ENCODE measurements at places on chromosomes 13 and 19. TPM values are rescaled to one million over a fixed set of nuclear protein-coding genes. Genes with fewer than 3 reads are reported as not detected.

Gene IGFL2
- total RNA-seq = not detected

Gene PSG7
- total RNA-seq = not detected

Gene APOC4
- total RNA-seq = not detected

GRCh38 chr19:44602081-44602480 is 11.3 kb upstream of the IGSF23 start:
- DNase-seq = no peak
- H3K36me3 ChIP-seq = no peaks in the 10 kb centered on the region
- H3K4me3 ChIP-seq = no peak overlapping the region
- no peaks in the 10 kb centered on the region for H3K4me1 ChIP-seq

DNA sequence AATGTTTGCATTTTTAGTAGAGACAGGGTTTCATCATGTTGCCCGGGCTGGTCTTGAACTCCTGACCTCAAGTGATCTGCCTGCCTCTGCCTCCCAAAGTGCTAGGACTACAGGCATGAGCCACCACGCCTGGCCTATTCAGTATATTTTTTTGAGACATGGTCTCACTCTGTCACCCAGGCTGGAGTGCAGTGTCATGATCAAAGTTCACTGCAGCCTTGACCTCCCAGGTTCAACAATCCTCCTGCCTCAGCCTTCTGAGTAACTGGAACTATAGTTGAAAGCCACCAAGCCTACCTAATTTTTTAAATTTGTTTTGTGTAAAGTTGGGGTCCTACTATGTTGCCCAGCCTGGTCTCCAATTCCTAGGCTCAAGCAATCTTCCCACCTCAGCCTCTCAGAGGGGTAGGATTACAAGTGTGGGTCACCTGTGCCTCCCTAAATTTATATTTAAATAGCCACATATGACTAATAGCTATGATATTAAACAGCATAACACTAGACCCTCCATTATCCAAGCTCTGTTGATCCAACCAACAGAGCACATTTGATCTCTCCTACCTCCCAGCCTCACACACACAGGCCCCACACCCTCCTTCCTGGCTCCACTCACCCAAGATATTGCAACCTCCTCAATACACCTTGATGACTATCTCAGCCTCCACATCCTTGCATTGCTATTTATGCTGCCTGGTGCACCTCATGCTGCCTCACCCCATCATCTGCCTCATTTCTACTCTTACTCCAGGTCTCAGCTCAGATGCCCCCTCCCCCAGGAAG is 2.1 kb upstream of the CEACAM19 start:
- DNase-seq = no peak
- no peaks in the 10 kb centered on the region for H3K36me3 ChIP-seq
- H3K4me3 ChIP-seq = no peak overlapping the region
- H3K27ac ChIP-seq = no peak overlapping the region

GRCh38 chr19:1560286-1560882 is 7.7 kb downstream of the MEX3D start:
- H3K27ac ChIP-seq = no peak overlapping the region
- H3K36me3 ChIP-seq = no peaks in the 10 kb centered on the region
- H3K27me3 ChIP-seq = no peaks in the 10 kb centered on the region

DNA sequence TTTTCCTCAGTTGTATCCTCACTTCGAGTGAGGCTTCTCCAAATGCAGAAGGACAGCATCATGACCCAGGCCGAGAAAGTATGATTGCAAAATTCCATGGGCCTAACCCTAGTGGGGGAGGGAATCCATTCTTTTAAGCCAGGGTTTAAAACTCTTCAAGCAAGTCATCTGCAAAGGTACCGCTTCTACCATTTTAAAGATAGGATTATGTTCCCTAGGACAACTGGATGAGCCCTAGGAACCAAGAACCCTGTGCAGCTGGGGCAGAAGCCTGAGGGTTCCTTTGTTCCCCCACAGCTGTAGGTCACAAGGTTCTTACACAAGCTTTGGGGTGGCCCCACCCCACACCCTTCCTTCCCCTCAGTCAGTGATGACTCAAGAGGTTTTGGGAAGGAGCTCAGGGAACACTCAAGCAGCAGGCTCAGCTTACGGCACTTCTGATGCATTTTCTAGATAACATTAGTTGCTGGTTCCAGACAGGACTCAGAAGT is 13.5 kb downstream of the ARL11 start:
- H3K4me1 ChIP-seq = peaks cover 13% of the 10 kb centered on the region

DNA sequence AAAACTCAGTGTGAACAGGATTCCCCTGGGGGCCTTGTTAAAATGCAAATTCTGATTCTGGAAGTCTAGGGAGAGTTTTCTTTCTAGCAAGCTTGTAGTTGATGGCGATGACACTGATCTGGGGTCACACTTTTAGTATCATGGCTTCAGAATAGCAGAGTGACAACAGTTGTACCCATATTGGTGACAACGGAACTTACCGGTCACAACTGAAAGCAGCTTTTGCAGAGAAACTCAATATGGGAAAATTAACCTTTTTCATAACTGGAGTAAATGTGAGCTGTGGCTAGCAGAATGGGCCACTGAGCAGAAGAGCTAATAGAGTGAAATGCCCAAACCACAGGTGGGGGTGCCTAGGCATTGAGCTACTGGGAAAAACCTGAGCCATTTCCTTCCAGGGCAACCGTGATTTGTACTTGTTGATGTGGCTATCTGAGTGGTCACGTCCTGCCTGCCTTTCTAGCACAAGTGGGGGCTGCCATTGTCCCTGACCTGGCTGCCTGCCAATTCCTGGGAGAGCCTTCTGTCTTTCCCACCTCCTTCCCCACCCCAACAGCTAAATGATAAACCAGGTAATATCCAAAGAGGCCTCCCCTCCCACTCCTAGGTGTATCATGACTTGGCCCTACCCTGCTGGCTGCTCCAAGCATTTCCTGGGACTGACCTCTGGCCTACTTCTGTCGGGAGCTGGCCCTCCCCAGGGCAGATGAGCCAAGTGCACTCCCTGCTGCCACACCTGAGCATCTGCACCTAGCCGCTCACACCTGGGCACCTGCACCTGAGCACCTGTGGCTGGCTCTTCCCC is 1.7 kb upstream of the SLC10A2 start:
- no peak for DNase-seq
- H3K27me3 ChIP-seq = no peaks in the 10 kb centered on the region
- no peaks in the 10 kb centered on the region for H3K36me3 ChIP-seq
- H3K4me3 ChIP-seq = no peak overlapping the region
- no peaks in the 10 kb centered on the region for H3K4me1 ChIP-seq

GRCh38 chr13:45337395-45337794 is 3.6 kb downstream of the TPT1 start:
- H3K27me3 ChIP-seq = no peaks in the 10 kb centered on the region
- peaks cover 19% of the 10 kb centered on the region for H3K4me1 ChIP-seq
- no peak for DNase-seq
- no peak overlapping the region for H3K27ac ChIP-seq
- peaks cover 51% of the 10 kb centered on the region for H3K36me3 ChIP-seq

DNA sequence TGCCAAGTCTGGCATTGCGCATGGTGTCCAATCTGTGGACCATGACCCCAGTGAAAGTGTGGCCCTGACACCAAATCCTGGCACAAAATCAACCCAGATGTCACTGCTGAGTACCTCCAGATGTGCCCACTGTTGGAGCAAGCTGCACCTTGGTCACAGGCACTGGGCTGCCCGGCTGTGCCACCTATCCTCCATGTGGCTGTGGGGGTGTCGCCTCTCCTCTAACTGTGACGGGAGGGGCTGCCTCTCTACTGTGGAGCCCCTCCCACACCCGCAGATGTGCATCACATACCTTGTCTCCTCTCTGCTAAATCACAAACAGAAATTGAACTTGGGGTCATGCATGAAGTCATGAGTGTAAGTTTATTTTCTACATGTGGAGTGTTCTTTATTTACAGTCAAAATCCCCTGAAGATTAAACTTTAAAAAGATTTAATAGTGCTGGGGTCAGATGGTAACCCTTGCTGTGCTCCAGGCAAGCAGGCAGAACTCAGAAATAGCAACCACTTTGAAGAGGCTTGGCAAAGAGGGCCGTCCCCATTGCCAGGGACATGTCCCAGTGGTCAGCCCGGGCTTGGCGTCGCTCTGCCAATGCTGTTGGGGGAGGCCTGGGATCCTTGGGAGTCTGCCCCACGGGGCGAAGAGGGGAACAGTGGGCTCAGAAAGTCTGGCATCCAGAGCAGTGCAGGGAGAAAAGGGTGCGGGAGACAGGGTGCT is 46.4 kb upstream of the ZNF536 start:
- H3K4me3 ChIP-seq = no peak overlapping the region
- H3K4me1 ChIP-seq = peaks cover 13% of the 10 kb centered on the region
- DNase-seq = peak; percentile 49
- H3K36me3 ChIP-seq = no peaks in the 10 kb centered on the region
- H3K27me3 ChIP-seq = no peaks in the 10 kb centered on the region

- no peak overlapping the region for H3K27ac ChIP-seq
- no peak overlapping the region for H3K4me3 ChIP-seq
- no peak for DNase-seq
- no peaks in the 10 kb centered on the region for H3K27me3 ChIP-seq
Observed at GRCh38 chr13:79423801-79424642, 18.0 kb upstream of the RBM26 start.

DNA sequence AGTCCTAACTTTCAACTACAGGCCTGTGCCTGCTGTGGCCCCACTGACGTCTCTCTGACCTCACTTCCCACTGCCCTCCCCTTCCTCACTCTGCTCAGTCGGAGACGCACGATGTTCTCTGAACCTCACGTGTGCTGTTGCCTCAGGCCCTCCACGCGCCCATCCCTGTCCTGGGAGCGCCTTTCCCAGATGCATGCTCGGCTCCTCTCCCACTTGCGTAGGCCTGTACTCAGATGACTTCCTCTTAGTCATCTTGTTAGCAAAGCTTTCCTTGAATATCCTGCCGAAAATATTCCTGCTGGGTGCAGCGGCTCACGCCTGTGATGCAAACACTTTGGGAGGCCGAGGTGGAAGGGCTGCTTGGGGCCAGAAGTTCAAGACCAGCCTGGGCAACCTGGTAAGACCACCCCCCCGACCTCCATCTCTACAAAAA is 9.3 kb upstream of the SYT5 start:
- no peaks in the 10 kb centered on the region for H3K27me3 ChIP-seq
- no peaks in the 10 kb centered on the region for H3K4me1 ChIP-seq
- H3K36me3 ChIP-seq = no peaks in the 10 kb centered on the region
- H3K4me3 ChIP-seq = no peak overlapping the region
- H3K27ac ChIP-seq = no peak overlapping the region
- no peak for DNase-seq
